ENCODE measurements at places on chromosomes 2 and 18.

DNA sequence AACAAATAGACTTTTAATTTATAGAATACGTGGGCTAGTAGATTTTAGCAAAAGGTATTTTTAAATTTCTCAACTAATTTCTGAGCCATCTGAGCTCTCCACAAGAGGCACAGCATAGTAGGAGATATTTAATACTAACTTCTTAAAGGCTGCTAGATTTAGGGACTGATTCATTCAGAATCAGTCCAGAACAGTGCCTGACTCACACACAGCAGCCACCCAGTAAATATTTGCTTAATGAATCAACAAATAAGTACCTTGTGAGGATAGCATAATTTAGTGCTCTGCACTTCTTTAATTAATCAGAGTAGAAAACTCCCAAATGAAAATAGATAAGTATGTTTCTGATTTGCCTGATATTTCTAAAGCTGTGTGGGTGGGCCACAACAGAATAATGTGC lies 35.6 kb upstream of the SYT4 start:
- DNase-seq, result no peak

GRCh38 chr2:100588071-100588786 lies 25.4 kb downstream of the PDCL3 start:
- DNase-seq, result no peak

DNA sequence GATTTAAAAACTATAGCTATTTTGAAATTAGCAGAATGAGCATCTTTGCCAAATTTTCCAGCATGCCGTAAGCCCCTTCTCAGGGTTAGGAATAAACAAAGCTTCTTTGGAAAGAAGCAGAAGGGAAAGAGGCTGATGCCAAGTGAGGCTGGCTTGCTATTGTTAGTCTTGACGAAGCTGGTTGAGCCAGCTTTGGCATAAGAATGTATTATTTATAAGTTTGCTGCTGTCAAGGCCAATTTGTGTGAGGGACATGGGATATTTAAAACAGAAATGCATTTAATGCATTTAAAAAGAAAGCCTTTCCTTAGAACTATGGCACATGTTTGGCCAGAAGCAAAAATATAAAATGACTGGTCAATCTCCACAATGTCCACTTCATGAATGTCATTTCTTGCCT lies 52.5 kb upstream of the TTN start:
- no peak for DNase-seq

- no peak for DNase-seq
Observed at GRCh38 chr2:128791120-128791984, 472.7 kb upstream of the HS6ST1 start.

DNA sequence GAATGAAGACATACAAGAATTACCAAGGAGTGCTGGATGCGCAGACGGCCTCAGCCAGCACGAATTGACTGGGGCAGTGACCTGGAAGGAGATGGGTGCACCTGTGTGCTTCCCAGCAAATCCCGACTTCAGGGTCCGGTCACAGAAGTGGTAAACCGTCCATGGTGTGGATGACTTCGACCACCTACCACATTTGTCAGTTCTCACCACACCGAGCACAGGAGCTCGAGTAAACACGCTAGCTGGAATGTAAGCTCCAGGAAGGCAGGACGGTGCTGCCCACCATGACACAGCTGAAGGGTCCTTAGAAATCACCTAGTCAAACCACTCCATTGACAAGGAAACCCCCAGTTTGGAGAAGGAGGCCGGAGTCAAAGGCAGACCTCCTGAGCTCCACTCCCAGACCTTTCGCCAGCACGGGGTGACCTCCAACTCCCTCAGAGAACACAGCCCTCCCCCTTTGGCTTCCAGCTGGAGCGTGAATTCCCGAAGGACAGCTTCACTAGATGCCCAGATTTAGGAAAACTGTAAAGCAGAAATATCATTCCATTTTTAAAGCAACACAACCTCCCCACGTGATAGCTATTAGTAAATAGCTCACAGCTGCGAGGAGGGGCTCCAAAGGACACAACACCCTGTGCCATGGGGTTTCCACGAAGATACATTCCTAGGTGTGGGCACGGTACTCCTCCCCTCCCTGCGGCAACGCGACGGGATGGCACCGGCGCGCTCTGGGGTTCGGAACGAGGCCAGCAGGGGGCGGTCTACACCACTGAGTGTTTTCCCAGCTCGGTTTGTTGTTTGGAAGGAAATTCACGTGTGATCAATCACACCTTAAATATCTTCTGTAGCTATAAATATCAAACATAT lies 34.1 kb upstream of the GNAL start:
- no peak for DNase-seq

GRCh38 chr2:86490245-86490644 lies 49.1 kb downstream of the KDM3A start:
- no peak for DNase-seq

GRCh38 chr2:150605664-150606063 lies 118.2 kb upstream of the RND3 start:
- no peak for DNase-seq

DNA sequence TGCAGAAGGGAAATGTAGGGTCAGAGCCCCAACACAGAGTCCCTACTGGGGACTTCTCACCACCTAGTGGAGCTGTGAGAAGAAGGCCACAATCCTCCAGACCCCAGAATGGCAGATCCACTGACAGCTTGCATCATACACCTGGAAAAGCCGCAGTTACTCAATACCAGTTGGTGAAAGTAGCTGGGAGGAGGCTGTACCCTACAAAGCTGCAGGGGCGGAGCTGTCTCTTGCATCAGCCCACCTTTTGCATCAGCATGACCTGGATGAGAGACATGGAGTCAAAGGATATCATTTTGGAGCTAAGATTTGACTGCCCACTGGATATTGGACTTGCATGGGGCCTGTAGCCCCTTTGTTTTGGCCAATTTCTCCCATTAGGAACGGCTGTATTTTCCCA lies 237.3 kb downstream of the CALCRL start:
- DNase-seq, result no peak

DNA sequence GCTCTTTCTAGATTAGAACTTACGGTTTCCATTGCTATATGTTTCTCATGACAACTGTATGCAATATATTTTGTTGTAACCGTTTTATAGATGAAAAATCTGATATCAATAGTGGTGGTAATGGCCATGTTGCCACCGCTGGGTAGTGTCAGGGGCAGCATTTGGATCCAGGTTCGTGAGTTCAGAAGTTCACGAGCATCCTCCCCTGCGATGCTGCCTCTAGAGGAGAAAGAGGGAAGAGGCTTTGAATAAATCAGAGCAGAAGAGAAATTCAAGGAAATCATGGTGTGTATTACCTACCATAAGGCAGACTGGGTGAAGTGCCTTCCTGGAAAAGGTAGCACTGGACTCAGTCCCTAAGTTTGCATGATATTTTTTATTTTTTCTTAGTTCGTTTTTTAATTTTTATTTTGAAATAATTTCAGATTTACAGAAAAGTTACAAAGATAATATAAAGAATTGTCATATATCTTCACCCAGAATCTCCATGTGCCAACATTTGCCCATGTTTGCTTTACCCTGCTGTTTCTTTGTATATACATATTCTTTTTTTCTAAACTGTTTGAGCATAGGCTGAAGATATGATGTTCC lies 3.3 kb upstream of the ZBTB7C start:
- DNase-seq, result no peak

DNA sequence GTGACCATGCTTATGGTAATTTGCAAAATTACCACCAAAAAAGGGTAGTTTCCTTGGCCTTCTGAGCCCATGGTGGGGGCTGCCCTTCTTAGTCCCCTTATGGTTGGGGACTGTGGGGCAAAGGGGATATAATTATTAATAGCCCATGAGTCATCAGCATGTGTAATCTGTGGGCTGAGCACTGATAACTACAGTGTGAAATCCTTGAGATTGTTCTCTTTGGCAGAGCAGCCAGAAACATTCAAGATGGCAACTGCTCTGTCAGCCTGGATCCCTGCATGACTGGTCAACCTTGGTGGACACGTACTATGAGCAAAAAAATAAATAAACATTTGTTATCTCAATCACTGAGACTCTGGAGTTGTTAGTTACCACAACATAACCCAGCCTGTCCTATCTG lies 61.3 kb downstream of the MGAT4A start:
- no peak for DNase-seq

- DNase-seq, result no peak
Observed at GRCh38 chr2:6832596-6833299, 33.0 kb downstream of the CMPK2 start.

DNA sequence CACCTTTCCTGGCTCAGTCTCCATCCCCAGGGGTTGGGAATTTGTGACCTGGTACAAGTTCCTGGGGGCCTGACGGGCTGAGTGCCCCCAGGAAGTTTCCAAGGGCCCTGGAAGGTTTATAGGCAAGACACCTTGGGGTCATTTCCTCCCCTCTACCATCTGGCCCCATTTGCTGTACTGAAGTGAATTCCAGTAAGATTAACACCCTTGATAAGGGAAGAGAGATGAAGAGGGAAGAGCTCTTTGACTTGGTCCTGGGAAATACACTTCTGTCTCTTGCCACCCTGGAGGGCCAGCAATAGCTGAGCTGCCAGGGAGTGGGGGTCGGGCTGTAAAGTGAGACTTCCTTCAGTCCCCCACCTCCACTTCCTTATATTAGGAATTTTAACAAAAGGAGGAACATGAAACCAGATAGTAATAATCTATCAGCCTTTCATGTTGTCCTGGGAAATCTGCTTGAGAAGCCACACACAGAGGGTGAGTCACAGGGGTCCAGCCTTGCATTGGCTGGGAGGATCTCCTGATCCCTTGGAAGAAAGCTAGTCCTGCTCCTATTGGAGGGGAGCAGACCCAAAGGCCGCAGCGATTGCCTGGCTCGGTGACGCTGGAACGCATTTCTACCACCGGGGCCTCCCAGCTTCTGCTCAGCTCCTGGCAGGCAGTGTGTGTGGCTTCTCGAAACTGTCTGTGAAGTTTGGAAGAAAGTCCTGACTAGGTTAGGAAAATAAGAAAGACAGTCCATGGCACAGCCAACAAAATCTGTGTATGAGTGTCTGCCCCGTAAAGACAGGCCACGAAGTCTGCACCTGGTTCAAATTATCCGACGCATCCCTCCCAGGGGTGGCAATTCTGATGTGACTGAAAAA lies 87.3 kb downstream of the ACAA2 start:
- DNase-seq, result no peak

DNA sequence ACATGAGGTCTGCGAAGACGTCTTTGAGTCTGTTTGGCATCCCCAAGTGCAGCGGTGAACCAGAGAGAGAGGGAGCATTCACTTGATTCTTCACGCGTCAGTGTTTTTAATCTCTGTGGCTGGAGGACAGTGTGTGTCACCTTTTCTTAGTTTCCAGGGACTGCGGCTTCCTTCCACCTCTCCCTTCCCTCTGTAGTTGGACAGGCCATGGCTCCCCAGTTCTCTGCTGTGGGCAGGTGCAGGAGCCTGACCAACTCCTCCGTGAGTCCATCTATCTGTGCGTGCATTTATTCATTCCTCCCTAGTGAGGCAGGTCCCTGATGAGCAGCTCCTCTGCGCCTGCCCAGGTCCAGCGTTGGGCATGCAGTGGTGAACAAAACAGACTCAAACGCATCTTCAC lies 42.9 kb downstream of the AGAP1 start:
- no peak for DNase-seq

DNA sequence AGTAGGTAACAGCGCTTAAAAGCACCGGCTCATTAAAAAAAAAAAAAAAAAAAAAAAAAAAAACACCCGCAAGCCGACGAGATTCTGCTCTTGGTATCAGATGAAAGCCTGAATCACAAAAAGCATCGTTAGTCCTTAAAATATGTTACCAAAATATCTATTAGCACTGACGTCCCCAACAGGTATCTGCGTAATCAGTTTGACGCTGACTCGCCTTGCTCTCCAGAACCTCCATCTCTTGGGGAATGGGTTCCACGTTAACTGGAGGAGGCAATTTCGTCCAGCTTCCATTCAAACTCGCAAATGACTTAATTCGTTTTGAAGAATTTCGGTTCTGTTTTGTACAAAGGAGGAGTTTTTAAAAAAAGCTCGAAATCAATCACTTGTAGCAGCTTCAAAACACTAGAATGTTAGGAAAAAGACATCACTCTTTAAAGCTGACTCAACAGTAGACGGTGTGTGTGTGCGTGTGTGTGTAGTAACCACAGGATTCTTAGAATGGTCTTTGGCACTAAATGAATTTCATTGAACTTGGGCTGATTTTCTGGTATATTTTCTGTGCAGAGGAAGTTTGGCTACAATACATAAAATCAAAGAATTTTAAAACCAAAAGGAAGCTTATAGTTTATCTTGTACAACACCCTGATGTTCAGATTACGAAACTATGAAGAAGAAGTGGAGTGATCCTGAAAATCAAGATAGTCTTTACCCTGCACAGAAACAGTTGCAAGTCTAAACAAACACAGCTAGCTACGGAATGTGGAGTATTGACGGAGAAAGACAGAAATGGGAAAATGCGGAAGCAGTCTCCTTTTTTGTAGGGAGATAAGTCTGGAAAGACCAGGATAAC lies 1.1 kb upstream of the PGAP1 start:
- no peak for DNase-seq

GRCh38 chr18:77165503-77166188 lies 33.1 kb upstream of the MBP start:
- DNase-seq, result no peak

GRCh38 chr2:11071211-11071610 lies 84.1 kb upstream of the SLC66A3 start:
- no peak for DNase-seq

DNA sequence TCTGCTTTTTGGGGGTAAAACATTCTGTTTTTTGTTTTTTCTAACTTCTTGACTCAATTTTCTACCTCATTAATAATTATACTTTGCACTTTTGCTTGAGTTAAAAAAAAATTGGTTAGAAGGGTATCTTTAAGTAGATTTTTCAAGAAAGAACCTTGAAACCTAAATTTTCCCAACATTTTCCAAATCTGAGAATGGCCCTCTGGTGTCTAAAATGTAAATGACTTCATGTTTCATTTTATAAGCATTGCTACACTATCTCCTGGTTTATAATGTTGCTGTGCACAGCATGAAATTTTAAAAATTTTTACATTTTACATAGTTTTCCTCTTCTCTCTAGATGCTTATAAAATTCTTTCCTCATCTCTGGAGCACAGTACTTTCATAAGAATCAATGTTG lies 14.2 kb downstream of the EIF2AK2 start:
- no peak for DNase-seq

DNA sequence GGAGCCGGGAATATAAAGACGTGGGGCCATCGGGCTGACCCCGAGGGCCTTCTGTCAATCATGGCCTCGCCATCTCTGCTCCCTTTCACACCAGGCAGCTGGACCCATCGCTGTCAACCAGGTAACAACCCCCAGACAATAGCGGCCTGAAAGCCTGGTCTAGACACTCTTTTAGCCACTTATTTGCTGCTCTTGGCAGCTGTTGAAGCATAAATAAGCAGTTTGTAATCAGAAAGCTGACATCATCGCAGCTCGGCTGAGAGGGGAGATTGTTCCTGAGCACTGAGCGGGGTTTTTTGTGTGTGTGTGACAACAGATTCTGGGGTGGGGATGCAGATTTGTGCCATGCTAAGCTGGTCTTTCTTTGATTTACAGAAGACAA lies 423.6 kb upstream of the POU3F3 start:
- DNase-seq, result no peak

GRCh38 chr18:50545936-50546335 lies 14.0 kb upstream of the MAPK4 start:
- DNase-seq, result no peak

- DNase-seq, result no peak
Observed at GRCh38 chr18:76722224-76723061, 99.9 kb upstream of the ZNF236 start.

- no peak for DNase-seq
Observed at GRCh38 chr18:44546954-44547353, 133.7 kb upstream of the SETBP1 start.

- DNase-seq, result no peak
Observed at GRCh38 chr18:5415665-5416064, 120.1 kb upstream of the ZBTB14 start.
